ENCODE measurements at places on chromosomes 11 and 22. TPM values are rescaled to one million over a fixed set of nuclear protein-coding genes. Genes with fewer than 3 reads are reported as not detected.

GRCh38 chr11:95499516-95500135, 268.6 kb upstream of the SESN3 start:
- DNase-seq, result no peak

- DNase-seq, result no peak
These were observed 9.1 kb downstream of the SAMM50 start for GRCh38 chr22:43964314-43964857.

The GVQW3 gene
- total RNA-seq, result 1.9 TPM

The OR2AT4 gene
- total RNA-seq, result not detected

- DNase-seq, result no peak
These were observed 690 bp upstream of the UVRAG start for GRCh38 chr11:75814363-75814676.

GRCh38 chr22:33898121-33898520, 22.2 kb downstream of the LARGE1 start:
- no peak for DNase-seq

The MCM5 gene
- total RNA-seq, result 21.7 TPM

DNA sequence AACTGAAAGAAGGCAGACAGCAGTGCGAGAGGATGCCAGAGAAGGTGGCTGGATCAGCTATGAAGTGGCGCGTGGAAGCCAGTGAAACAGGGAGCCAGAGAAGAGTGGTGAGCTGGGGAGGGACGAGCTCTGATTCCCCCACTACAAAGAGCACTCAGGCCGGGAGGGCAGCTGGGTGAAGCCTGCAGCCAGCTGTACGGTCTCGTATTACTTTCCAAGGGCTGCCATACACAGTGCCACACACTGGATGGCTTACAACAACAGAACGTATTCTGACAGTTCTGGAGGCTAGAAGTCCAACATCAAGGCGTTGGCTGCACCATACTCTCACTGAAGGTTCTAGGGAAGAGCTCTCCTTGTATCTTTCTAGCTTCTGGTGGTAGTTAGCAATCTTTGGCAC, 47.1 kb upstream of the WNT11 start:
- no peak for DNase-seq

The MYOD1 gene
- not detected for total RNA-seq

DNA sequence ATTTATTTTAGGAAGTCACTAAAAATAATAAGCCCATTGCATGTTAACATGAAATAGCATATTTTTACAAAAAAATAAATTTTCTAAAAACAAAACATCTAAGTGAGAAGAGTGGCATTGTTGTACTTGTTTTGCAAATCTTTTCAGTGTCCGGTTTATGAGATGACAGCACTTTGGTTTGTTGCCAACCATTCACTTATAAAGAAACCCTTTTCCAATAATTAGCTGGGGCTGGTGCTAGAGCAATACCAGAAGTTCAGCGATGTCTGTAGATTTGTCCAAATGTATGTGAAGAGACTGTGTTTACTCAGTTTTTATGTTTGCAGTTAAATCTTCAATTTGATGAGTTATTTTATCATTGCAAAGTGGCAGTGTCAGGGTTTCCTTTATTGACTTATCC, 22.1 kb upstream of the KRTAP5-7 start:
- no peak for DNase-seq

GRCh38 chr11:1631066-1631568, 1.5 kb downstream of the KRTAP5-5 start:
- DNase-seq, result no peak

GRCh38 chr11:100632941-100633452, 54.1 kb upstream of the ARHGAP42 start:
- peak; percentile 45 for DNase-seq

The RSF1 gene
- 94.3 TPM for total RNA-seq

- DNase-seq, result no peak
These were observed 51.8 kb upstream of the TTC12 start for GRCh38 chr11:113262594-113262993.

DNA sequence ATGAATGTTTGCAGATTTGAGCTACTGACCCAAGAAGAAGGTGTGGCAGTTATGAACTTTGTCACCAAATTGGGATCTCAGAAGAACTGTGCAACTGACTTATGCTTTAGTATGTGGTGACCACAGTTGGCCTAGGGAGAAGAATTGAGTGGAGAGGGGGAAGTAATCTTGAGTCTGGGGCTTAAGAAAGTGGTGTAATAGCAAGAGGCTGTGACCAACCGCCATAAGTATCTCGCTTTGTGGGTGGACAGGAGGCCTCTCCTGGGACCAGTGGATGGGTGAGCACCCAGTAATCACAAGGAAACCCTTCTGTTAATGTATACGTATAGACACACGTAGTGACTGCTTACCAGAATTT, 12.7 kb upstream of the IL10RA start:
- DNase-seq, result no peak

- DNase-seq, result no peak
These were observed 63.8 kb upstream of the PRSS23 start for GRCh38 chr11:86736291-86737143.

The CHRNA10 gene
- total RNA-seq, result 4.0 TPM
